NCI-H82 (cell line): ENCODE measurements at places on chromosomes 13 and 19.

- peak; percentile 79 for DNase-seq
Measured at GRCh38 chr13:23617551-23618024, 47.4 kb downstream of the TNFRSF19 start.

GRCh38 chr19:57348136-57348535 is 2.9 kb upstream of the ZNF304 start:
- DNase-seq, result peak; percentile 5

DNA sequence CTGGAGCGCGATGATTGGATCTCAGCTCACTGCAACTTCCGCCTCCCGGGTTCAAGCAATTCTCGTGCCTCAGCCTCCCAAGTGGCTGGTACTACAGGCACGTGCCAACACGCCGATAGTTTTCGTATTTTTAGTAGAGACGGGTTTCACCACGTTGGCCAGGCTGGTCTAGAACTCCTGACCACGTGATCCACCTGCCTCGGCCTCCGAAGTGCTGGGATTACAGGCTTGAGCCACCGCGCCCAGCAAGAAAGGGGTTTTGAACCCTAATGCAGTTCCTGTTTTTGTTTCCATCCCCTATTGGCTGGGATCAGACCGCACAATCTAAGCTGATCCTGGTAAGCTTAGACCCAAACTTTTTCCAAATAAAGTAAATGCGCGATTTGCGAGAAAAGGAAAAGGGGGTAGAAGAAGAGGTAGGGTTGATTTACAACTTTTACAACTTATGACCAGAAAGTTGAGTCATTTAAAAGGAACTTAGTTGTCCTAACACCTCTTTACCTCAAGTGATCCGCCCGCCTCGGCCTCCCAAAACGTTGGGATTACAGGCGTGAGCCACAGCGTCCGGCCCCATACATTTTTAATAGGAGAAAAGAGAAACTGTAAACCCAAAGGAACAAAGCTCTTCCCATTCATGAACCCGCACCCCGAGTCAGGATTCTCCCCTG is 764 bp downstream of the ZNF626 start:
- peak; percentile 31 for DNase-seq

DNA sequence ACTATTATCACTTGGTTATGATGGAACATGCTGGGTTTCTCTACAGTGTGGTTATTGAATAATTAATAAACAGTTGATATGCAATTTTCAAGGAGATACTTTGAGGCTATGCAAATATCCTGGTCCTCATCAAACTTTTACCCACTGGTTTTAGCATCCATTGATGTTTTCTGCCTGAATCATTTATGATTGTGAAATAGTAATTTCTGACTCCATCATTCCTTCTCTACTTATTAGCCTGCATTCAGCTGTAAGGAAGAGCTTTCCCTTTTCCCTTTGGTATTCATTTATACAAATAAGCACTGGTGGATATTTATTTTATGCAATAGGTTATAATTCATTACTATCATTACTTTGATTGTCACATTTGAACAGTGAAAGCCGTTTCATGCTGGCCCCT is 13.9 kb upstream of the DNAJC15 start:
- DNase-seq, result no peak

DNA sequence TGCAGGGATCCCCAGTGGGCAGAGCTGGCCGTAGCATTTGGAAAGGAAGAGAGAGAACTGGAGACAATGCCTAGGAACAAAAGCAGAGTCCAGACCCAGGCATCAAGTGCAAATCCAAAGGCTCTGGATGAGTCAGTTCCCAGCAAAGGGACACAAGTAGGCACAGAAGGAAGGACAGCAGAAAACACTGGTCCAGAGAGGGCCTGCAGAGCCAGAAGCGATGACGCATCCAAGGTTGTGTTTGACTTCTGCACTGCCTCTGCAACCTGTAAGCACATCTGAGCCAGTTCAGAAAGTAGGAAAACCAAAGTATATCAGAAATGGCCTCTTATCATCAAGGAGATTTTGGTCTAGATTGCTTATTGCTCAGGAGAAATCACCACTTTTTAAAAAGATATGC is 604.5 kb downstream of the FGF9 start:
- no peak for DNase-seq

GRCh38 chr19:58554494-58555368 is at the start of gene CHMP2A:
TSS of gene CHMP2A (minus strand) at chr19:58555105. CDS start at chr19:58554212, 893 bp downstream.
- DNase-seq, result no peak

GRCh38 chr19:54393381-54393780 is 21.9 kb upstream of the TTYH1 start:
- no peak for DNase-seq
